Cortex of kidney (tissue), 1 donor: ENCODE measurements at places on chromosomes 2 and 18.

DNA sequence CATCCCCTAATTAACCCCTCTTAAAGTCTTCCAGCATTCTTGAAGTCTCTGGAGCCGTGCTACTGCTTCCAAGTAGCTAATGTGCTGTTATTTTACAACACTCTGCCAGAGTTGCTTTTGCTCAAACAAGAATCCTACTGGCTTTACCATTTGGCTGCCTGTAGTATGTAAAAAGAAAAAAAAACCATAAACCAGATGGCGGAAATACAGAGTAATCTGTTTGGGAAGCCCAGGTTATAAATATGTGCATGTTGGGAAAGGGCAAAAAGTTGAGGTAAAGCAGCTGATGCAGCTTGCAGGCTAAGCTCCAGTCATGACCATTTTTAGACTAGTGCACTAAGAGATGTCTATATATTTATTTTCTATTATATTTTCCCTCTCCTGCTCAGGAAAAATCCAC, 313.2 kb upstream of the ETAA1 start:
- DNase-seq = no peak

DNA sequence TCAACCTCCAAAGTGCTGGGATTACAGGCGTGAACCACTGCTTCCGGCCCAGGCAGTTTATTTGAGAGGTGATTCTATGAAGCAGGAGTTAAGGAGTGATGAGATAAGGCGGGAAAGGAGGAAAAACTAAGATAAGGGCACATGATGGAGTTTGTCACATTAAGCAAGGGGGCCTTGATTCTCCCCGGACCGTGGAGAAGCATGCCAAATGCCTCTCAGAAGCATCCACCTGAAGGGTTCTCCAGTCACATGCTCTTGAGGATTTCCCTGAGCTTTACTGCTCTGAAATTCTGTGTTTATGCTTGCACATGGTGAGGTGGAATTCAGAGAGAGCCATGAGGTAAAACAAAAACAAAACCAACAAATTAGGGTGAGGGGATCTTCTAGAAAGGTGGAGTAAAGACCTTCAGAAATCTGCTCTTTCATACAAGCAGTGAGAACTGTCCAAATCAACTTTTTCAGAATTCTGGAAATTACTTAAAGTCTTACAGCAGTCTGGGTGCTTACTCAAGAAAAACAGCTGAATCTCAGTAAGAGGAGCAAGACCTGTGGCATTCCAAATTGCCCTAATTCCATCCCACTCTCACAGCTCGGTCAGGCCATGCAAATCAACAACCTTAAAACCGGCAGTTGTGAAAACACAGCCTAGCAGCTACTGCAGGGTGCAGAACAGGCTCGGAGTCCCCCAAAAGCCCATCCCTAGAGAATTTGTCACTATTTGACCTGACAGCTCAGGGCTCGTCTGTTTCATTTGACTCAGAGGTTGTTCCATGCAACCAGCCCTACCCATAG, 69.1 kb upstream of the CTLA4 start:
- DNase-seq = no peak

- DNase-seq = no peak
Measured at GRCh38 chr2:54962935-54963440, 87.3 kb downstream of the RTN4 start.

GRCh38 chr18:1350931-1351450, 446.3 kb downstream of the ADCYAP1 start:
- DNase-seq = no peak

- no peak for DNase-seq
Measured at GRCh38 chr18:30754846-30755245, 287.7 kb downstream of the DSC3 start.

DNA sequence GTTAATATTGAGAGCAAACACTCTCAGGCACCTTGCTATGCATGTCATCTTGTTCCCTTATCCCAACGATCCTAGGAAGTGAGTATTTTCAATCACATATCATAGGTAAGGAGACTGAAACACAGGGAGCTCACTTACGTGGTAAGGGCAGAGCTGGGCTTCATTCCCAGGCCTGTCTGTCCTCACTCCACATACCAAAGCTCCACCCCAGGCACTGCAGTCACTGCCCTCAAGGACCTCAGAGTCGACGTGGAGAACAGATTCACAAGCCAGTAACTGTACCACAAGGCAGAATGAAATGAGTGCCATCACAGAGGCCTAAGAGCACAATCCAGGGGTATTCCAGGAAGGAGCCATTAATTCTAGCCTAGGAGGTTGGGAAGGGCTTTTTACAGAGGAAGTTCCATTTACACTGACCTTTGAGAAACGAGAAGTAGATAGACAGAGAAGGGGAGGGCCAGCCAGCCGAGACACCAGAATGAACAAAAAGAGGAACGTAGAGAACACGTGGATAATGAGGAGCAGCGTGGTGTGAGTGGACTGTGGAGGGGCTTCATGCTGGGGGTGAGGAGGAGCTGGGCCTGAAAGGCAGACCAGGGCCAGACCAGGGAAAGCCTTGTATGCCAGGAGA, 48.6 kb downstream of the KIAA2012 start:
- no peak for DNase-seq

DNA sequence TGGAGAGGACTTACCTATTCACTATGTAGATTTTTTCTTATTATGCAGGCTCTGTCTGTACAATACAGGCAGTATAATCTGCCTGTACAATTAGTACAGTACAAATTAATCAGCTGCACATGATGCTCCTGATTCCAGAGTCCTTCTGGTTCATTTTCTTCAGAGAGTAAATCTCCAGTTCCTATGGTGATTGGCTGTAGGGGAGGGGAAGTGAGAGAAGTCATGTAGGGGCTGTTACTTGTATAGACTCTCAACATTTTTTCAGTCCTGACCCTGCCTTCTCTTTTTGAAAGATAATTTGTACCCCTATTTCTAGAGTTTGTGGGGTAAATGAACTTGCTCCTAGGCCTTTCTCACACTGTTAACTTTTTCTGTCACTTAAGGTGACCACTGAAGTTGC, 54.5 kb downstream of the PTPN4 start:
- DNase-seq = no peak

DNA sequence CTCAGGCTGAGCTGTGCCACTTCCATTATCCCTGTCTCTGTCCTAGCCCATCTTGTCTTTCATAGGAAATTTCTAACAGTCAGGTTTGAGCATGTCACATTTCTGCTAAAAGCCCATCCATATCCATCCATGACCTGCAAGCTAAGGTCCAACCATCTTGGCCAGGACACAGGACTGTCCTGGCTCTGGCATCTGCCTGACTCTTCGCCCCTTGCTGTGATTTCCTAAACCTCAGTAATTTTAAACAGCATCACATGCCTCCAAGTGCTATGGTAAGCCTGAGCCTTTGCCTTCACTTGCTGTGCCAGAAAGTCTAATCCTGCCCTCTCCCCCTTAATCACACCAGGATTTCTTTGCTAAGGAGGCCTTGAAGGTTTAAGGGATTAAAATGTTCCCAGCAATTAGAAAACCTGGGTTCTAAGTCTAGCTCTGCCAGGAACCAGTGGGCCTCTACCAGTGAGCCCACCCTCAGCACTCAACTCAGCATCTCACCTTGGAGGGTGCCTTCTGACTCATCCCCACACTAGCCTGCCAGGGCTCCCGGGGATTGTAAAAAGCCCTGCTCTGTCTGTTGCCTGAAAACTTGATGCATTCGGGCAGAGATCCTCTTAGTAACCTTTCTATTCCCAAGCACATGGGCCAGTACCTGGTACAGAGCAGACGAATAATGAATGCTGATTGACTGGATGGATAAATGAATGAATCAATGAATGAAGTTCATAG, 411.0 kb downstream of the LRATD1 start:
- DNase-seq = no peak

GRCh38 chr2:65710779-65711295, 278.4 kb upstream of the SPRED2 start:
- no peak for DNase-seq

GRCh38 chr18:37313624-37314023, 252.0 kb downstream of the CELF4 start:
- no peak for DNase-seq
